Activated CD4-positive, alpha-beta T cell treated with anti-CD3 and anti-CD28 coated beads for 4 hours (primary cell): ENCODE measurements at places on chromosomes 11 and 22.

- DNase-seq, result no peak
These were observed 8.6 kb downstream of the CFL1 start for GRCh38 chr11:65849366-65849765.

GRCh38 chr11:69377953-69378302 lies 84.0 kb downstream of the MYEOV start:
- no peak for DNase-seq

- no peak for DNase-seq
These were observed 49.3 kb downstream of the TIMP3 start for GRCh38 chr22:32850591-32851517.

GRCh38 chr11:72836111-72836510 lies 21.9 kb downstream of the ATG16L2 start:
- no peak for DNase-seq

GRCh38 chr22:17368554-17369438 lies 464 bp upstream of the CECR2 start:
- DNase-seq, result peak; percentile 3
